ENCODE measurements at places on chromosomes 16 and 17.

DNA sequence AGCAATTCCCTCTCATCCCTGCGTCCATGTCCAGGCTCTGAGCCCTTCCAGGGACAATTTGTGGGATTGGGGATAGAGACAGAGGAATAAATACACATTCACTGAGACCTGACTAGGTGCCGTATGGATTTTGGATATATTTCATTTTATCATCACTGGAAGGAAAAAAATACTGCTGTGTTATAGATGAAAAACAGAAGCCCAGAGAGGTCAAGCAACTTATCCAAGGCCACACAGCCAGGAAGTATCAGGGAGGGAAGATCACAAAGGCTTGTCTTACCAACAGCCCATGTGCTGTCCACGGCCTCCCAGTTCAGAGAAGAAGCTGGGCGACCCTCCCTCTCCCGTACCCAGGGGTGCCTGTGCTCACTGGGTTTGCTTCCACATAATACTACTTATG is 6.1 kb upstream of the HAP1 start:
- no peak for DNase-seq

GRCh38 chr16:989354-989814 is 7.8 kb downstream of the SOX8 start:
- no peak for DNase-seq

DNA sequence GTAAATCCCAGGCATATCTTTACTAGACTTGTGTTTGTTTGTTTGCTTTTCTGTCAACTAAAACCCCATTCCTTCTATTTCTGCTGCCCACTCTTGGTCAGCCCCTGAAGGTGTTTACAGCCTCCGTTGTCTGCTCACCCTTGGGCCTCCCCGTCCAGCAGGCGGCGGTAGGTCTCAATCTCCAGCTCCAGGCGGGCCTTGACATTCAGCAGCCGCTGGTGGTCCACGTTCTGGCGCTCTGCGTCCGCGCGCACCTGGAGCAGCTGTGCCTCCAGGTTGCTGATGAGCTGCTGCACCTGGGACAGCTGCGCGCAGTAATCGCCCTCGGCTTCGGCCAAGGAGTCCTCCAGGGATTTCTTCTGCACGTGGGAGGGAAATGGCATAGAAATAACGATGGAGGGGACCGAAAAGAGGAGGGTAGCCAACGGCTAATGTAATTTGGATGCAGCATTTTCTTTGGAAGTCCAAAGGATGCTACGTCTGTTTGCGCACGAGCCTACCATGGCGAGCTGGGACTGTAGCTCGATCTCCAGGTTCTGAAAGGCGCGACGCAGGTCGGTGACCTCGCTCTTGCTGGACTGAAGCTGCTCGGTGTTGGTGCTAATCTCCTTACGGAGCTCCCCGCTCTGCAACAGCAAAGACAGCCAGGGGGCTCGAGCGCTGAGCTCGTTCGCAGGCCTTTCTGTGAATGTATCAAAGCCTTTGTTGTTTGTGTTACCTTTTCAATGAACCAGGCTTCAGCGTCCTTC is 3.9 kb downstream of the KRT12 start:
- DNase-seq: no peak

GRCh38 chr17:58136669-58137279 is 11.4 kb upstream of the OR4D1 start:
- no peak for DNase-seq

- no peak for DNase-seq
These were observed 30.1 kb upstream of the MTSS2 start for GRCh38 chr16:70715860-70716357.

GRCh38 chr16:48003206-48003907 is 152.4 kb downstream of the ABCC12 start:
- DNase-seq: no peak

- DNase-seq: no peak
These were observed 364.1 kb downstream of the CPPED1 start for GRCh38 chr16:12439399-12440227.

DNA sequence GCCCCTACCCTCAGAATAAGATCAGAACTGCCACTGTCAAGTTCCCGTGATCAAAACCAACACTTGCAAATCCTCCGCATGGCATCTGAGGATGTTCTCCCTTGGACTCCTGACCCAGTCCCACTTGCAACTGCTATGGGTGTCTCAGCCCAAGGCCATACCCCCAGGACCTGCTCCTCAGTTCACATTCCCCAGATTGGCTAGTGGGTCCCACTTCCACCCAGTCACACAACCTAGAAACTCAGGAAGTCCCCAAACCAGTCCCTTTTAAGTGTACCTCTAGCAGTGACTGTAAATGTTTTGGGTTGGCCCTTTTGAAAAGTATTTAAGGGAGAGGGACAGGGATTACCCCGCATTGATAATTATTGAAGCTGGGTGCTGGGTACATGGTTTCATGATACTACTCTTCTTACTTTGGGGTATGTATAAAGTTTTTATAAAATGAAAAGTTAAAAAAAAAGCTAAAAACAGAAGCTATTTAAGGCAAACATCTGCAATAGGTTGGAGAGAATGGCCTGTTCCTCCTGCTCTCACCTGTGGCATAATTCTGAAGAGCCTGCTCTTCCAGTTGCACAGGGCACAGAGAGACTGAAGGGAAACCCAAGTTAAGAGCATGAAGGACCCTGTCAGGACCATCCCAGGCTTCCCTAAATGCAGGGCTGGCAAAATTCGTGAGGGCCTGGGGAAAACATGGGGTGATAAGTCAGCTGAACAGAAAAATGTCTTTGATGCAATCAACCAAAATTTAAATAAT is 42.5 kb downstream of the ERN1 start:
- DNase-seq: no peak

Data from C1 segment of cervical spinal cord (tissue), 14 donors.